ENCODE measurements at places on chromosomes 16 and 17. TPM values are rescaled to one million over a fixed set of nuclear protein-coding genes. Genes with fewer than 3 reads are reported as not detected.

- no peak overlapping the region for H3K27ac ChIP-seq
- no peak for DNase-seq
- no peaks in the 10 kb centered on the region for H3K4me1 ChIP-seq
- no peak overlapping the region for H3K4me3 ChIP-seq
- no peaks in the 10 kb centered on the region for H3K36me3 ChIP-seq
Measured at GRCh38 chr16:84391151-84392030, 23.1 kb downstream of the ATP2C2 start.

GRCh38 chr17:80105762-80106161 is 4.4 kb downstream of the GAA start:
- no peaks in the 10 kb centered on the region for H3K27me3 ChIP-seq
- peaks cover 11% of the 10 kb centered on the region for H3K4me1 ChIP-seq
- H3K36me3 ChIP-seq: no peaks in the 10 kb centered on the region

GRCh38 chr17:57528058-57528451 is 217.0 kb downstream of the CCDC182 start:
- H3K4me1 ChIP-seq: peaks cover 96% of the 10 kb centered on the region
- H3K27me3 ChIP-seq: no peaks in the 10 kb centered on the region
- no peak overlapping the region for H3K4me3 ChIP-seq
- DNase-seq: no peak
- peaks cover 11% of the 10 kb centered on the region for H3K36me3 ChIP-seq
- peak overlapping the region; percentile 100 for H3K27ac ChIP-seq

The PMFBP1 gene
- 0.56 TPM for total RNA-seq

- peak overlapping the region; percentile 80 for H3K4me3 ChIP-seq
- H3K27me3 ChIP-seq: no peaks in the 10 kb centered on the region
- H3K36me3 ChIP-seq: peaks cover 29% of the 10 kb centered on the region
- peaks cover 64% of the 10 kb centered on the region for H3K4me1 ChIP-seq
Measured at GRCh38 chr17:63700528-63701455, 867 bp upstream of the LIMD2 start.

GRCh38 chr17:28745786-28746411 is 2.1 kb downstream of the TRAF4 start:
- DNase-seq: no peak
- H3K36me3 ChIP-seq: peaks cover 8% of the 10 kb centered on the region
- H3K4me3 ChIP-seq: peak overlapping the region; percentile 91

The EFNB3 gene
- not detected for total RNA-seq

The KRT39 gene
- not detected for total RNA-seq

DNA sequence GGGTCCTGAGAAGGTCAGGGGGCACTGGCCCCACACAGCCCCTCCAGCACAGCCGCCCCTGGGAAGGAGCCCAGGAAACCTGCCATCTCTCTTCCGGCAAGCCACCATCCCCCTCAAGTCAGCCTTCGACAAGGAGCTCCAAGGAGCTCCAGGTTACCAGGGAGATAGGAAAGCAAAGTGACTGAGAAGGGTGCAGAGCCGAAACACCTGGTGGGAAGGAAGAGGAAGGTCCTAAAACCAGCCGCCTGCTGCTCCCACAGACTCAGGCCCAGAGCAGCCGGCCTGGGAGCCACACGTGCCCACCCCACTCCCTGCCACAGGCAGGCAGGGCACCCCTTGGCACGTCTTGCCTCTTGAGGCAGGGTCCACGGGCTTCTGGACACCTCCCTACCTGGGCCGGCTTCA is 80.7 kb downstream of the TIMM22 start:
- DNase-seq: no peak
- no peaks in the 10 kb centered on the region for H3K27me3 ChIP-seq
- peaks cover 16% of the 10 kb centered on the region for H3K36me3 ChIP-seq
- H3K27ac ChIP-seq: no peak overlapping the region

DNA sequence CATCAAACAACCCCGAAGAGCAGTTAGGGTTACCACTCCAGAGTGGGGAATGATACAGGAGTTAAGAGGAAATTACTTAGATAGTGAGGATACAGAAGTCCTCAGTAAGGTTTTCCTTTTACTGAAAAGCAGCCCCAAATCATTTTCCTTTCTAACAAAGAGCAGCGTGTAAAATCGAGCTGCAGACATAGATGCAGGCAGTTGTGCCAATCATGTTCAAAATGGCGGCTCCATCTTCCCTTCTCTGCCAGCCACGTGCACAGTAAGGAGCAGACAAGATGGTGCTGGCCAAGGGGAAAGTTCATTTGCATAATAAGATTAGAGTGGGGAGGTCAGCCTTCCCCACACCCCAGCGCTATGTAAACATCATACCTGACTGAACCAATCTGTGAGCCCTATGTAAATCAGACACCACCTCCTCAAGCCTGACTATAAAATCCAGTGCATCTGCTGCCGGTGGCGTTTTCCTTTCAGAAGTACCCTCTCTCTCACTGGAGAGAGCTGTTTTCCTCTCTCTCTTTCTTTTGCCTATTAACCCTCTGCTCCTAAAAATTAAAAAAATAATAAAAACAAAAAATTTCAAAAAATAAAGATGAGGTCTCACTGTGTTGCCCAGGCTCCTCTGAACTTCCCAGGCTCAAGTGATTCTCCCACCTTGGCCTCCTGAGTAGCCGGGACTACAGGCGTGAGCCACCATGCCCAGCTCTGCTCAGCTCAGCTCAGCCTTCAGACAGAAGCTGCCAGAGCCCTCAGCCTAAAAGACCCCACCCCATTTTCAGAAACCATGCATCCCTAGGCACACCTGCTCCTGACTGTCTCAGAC is 2.6 kb upstream of the SRL start:
- H3K27me3 ChIP-seq: no peaks in the 10 kb centered on the region
- H3K4me1 ChIP-seq: peaks cover 3% of the 10 kb centered on the region
- no peaks in the 10 kb centered on the region for H3K36me3 ChIP-seq
- H3K27ac ChIP-seq: no peak overlapping the region
- H3K4me3 ChIP-seq: no peak overlapping the region
- DNase-seq: peak; percentile 53

DNA sequence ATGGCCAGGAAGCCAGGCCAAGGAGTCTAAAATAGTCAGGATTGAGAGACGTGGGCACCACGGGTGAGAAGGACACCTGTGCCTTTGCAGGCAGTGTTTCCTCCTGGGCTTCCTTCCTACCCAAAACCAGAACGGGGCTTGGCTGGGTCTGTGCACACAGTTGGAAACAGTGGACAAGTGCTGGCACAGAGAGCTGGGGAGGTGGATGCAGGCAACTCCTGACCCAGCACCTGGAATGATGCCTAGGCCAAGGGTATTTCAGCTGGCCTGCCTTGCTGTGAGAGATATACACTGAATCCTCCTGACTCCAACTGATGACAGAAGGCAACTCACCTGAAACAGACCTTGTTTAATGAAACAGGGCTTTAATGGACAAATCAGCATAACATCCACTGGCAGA is 186.2 kb downstream of the SLC39A11 start:
- H3K27ac ChIP-seq: no peak overlapping the region
- H3K4me3 ChIP-seq: no peak overlapping the region
- no peaks in the 10 kb centered on the region for H3K4me1 ChIP-seq
- no peaks in the 10 kb centered on the region for H3K36me3 ChIP-seq
- DNase-seq: no peak

GRCh38 chr16:71585318-71585703 is 8.4 kb upstream of the TAT start:
- no peak overlapping the region for H3K4me3 ChIP-seq
- no peaks in the 10 kb centered on the region for H3K36me3 ChIP-seq

DNA sequence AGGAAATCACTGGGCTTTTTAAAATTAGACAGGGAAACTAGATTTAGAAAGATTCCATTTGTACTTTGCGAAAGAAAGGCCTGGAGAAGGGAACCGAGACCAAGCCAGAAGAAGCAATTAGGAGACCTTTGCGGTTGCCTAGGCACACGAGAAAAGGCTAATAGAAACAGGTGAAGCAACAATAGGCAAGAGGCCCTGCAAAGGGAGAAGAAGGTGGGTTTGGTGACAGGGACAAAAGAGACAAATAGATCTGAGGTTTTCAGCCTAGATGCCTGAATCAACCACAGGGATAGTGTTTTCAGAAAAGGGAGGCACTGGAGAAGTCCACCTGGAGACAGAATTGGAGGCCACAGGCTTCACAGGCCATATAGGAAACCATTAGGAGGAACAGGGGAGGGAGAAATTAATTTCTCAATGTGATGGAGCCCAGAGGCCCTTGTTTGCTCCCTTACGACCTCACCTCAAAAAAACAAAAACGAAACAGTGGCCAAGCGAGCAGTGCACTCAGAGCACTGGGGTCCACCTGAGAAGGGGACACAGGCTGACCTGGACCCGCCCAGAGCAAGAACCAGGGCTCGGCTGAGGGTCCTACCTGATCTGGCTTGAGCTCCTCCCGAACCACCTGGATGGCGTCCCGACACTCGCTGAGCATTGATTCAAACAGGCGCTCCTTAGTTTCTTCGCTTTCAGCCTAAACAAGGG is 22.3 kb downstream of the SRP68 start:
- peaks cover 9% of the 10 kb centered on the region for H3K36me3 ChIP-seq
- no peaks in the 10 kb centered on the region for H3K27me3 ChIP-seq
- H3K4me1 ChIP-seq: peaks cover 10% of the 10 kb centered on the region
- H3K4me3 ChIP-seq: no peak overlapping the region
- no peak for DNase-seq

DNA sequence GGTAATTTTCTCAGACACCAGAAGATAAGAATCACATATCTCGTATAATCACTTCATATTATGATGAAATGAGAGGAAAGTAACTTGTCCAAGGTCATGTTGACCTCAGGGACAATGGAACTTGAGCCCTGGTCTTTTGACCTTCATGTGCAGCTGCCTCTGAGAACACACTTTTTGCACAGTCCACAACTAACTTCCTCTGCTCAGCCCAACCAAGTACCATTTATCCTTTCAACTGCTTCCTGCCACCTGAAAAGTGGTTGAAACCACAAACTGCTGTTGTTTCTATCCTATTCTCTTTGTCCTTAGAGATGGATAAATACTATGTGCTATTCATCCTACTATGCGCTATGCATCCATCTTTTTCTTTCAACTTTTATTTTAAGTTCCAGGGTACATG is 2.3 kb upstream of the CCL1 start:
- H3K27me3 ChIP-seq: no peaks in the 10 kb centered on the region
- H3K4me3 ChIP-seq: no peak overlapping the region
- no peak for DNase-seq
- no peaks in the 10 kb centered on the region for H3K4me1 ChIP-seq

The KRTAP2-2 gene
- not detected for total RNA-seq

- H3K27me3 ChIP-seq: no peaks in the 10 kb centered on the region
- H3K4me3 ChIP-seq: no peak overlapping the region
- H3K4me1 ChIP-seq: no peaks in the 10 kb centered on the region
- no peaks in the 10 kb centered on the region for H3K36me3 ChIP-seq
- no peak for DNase-seq
- no peak overlapping the region for H3K27ac ChIP-seq
Measured at GRCh38 chr17:50911890-50912289, 45.7 kb upstream of the TOB1 start.

The ITGAL gene
- 0.07 TPM for total RNA-seq

The MXRA7 gene
- total RNA-seq: 0.45 TPM

DNA sequence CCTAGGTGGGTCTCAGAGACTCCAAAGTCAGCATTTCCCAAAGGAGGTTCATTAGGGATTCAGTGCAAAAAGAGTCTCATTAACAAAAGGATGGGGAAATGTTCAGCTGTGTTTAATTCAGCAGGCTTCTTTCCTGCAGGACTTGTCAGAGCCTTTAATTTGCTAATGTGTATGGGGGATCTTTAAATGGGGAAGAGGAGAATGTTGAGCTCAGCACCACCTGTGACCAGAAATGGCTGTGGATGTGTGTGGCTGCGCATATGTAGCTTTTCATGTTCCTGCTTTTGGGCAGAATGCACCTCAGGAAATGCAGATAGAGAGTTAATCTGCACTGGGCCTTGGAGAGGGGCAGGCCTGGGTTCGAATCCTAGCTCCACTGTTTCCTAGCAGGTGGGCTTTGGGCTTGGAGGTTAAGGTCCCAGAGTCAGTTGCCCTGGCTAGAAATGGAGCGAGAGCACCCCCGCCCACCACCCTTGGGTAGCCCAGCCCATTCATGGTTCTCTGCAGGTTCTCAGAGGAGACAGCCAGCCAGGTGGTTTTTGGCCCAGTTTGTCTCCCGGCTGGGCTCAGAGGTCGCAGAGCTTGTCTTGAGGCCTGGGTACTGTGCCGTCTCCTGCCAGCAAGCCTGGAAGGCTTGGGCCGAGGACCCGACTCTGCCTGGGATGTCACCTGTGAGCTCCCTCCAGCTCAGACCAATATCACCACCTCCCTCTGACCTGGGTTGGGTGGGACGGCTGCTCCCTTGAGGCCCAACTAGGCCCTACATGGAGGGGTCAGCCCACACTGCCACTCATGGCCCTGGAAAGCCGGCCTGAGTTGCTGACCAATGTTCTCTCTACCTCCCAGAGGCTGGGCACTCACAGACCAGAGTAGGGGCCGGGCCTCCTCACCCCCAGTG is 9.3 kb downstream of the ADCY7 start:
- peaks cover 9% of the 10 kb centered on the region for H3K36me3 ChIP-seq
- peak overlapping the region; percentile 83 for H3K27ac ChIP-seq
- DNase-seq: no peak
- H3K27me3 ChIP-seq: no peaks in the 10 kb centered on the region

DNA sequence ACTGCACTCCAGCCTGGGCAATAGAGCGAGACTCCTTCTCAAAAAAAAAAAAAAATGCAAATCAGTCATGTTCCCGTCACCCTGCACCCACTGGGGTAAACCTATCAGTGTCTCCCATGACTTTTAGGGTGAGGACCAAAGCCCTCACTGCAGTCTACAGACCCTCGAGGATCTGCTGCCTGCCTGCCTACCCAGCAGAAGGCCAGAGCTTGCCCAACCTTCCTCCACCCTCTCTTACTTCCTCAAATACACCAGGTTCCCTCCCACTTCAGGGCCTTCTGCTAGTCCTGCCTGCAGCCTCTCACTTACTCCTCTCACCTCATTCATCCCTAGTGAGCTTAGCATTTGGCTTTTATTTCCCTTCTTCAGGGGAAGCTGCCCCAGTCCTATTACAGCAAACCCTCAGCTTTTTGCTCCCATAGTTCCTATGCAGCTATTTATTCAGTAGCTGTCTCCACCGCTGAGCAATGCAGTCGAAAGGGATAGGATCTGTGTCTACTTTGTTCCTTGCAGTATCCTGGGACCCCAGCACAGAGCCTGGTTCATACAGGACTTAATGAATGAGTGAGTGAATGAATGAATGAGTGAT is 17.8 kb upstream of the TOB1 start:
- no peaks in the 10 kb centered on the region for H3K27me3 ChIP-seq
- H3K36me3 ChIP-seq: no peaks in the 10 kb centered on the region
- no peak overlapping the region for H3K4me3 ChIP-seq
- H3K4me1 ChIP-seq: peaks cover 5% of the 10 kb centered on the region
- no peak overlapping the region for H3K27ac ChIP-seq
- DNase-seq: peak; percentile 65

The SLC12A3 gene
- total RNA-seq: 0.14 TPM

The FBXO47 gene
- not detected for total RNA-seq

GRCh38 chr17:42372142-42372541 is 16.1 kb downstream of the STAT3 start:
- no peak overlapping the region for H3K27ac ChIP-seq
- no peaks in the 10 kb centered on the region for H3K27me3 ChIP-seq
- DNase-seq: no peak
- 0 out of 2 replicates have a peak, but pooled peaks cover 4% of the 10 kb centered on the region for H3K36me3 ChIP-seq

DNA sequence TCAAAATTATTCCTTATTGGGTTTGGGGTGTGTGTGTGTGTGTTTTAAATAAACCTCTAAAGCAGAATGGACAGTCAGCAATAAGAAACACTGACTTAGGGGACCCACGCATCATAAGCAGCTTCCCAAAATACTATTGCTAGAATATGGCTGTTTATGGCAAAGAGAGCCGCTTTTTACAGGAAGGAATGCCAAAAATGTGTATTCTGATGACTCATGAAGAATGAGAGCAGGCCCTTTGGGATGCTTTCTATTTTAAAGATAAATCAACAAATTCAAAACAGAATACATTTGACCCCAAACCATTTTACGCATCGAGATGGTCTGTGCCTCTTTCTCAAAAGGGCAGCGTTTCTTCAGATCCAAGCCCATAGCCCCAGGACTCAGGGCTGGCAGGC is 37.5 kb downstream of the ARHGAP17 start:
- H3K27me3 ChIP-seq: no peaks in the 10 kb centered on the region
- H3K4me1 ChIP-seq: peaks cover 47% of the 10 kb centered on the region
- H3K36me3 ChIP-seq: no peaks in the 10 kb centered on the region
- H3K27ac ChIP-seq: no peak overlapping the region
- no peak overlapping the region for H3K4me3 ChIP-seq
